ENCODE measurements at places on chromosomes 12 and 14.

DNA sequence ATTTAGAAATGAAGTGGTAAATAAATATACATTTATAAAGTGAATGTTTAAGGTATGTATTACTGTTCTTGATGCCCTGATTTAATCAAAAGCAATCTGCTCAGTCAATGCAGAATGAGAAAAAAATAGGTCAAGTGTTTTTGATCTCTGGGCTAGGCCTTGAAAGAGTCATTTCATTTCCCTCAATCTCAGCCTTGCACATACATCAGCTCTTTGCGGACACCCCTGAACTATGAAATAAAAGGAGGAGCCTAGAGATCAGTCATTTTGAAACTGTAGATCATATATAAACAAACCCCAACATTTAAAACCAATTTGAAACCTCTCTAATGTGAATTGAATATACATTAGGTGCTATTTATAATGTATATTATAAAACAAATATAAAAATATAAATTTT is 42.5 kb downstream of the ATG2B start:
- no peak for DNase-seq

- no peak for DNase-seq
Observed at GRCh38 chr12:24077161-24077560, 127.7 kb upstream of the SOX5 start.

DNA sequence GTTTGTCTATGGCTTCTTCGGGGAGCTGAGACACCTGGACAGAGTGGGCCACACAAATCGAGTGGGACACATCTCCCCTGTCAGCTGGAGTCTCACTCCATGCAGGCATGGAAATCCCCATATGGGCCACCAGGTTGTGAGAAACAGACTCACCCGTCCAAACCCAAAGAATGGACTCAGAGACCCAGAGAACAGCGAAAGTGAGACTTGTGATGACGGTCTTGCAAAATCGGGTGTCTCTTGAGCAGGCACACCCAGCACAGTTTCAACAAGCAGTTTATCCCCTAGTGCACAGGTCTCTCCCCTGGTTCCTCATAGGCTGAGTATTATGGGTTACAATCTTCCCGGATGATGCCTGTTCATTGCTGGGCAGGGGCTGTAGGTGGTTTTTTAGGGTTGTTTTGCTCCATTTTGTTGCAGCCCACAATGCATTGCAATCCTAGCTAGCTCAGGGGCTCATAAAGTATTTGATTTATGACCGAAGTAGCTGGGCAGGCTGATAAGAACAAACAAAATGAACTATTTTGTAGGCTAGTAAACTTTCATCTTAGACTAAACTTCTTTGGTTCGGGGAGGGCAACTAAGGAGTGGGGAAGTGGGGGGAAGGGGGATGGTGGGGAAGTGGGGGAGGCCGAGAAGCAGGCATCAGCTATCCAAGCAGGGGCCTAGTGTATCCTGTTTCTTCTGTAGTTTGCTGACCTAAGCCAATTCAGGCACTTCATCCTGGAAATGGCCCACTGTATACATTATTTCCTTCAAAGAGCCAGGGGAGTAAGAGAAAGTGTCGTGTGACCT is 45.3 kb downstream of the IQSEC3 start:
- DNase-seq = no peak

- DNase-seq = no peak
Observed at GRCh38 chr12:66664076-66664475, 14.8 kb downstream of the GRIP1 start.

DNA sequence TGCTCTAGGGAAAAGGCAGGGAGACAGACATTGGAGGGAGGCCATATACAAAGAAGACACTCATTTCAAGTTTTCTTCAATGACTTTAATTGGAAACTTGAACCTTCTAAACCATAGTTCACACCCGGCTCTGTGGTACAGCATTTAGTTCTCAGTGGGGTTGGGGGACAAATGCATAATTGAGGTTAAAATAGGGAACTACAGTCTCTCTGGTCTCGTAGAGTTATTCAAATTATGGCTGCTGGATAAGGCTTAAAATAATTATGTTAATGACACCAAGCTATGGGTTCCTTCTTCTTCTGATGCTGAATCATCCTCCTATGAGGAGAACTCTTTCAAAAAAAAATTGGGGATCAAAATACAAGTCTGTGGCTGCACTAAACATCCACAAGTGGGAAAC is 3.8 kb upstream of the RPAP3 start:
- DNase-seq = no peak

DNA sequence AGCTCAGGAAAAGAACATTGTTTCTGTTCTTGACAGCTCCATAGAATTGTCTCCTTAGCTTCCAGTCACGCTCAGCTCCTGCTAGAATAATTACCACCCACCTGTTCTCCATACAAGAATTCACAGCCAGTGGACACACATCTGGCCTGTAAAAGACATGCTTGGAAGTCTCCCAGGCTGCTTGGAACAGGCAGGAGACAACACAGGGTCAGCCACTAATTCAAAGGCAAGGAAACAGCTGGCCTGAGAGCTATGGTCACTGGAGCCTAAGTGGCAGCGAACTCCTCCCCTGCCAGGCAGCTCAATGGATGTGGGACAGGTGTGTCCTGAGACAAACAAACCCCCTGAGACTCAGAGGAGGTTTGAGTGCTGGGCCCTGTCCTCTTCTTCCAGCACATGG is 22.9 kb upstream of the LTBP2 start:
- DNase-seq = no peak

GRCh38 chr14:63517354-63517753 is 25.8 kb downstream of the PPP2R5E start:
- DNase-seq = no peak

DNA sequence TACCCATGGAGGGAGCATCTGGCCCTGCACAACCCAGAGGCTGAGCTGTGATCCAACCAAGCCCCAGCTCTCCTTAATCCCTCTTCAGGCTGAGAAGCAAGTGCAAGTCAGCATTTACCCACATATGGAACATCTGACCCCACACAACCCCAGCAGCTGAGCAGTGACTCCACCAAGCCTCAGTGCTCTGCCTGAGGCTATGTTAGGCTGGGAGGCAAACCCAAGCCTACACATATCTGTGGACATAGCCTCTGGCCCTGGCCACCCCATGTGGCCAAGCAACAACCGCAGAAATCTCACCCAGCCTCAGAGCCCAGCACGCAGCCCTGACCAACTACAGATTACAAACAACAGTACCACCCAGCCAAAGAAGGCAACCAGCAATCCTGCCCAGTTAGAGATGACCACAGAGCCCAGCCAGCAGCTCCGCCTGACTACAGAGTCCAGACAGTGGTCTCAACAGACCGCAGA is 142.8 kb downstream of the NUAK1 start:
- DNase-seq = no peak

- DNase-seq = peak; percentile 38
Observed at GRCh38 chr12:101891462-101891971, 14.1 kb downstream of the DRAM1 start.

DNA sequence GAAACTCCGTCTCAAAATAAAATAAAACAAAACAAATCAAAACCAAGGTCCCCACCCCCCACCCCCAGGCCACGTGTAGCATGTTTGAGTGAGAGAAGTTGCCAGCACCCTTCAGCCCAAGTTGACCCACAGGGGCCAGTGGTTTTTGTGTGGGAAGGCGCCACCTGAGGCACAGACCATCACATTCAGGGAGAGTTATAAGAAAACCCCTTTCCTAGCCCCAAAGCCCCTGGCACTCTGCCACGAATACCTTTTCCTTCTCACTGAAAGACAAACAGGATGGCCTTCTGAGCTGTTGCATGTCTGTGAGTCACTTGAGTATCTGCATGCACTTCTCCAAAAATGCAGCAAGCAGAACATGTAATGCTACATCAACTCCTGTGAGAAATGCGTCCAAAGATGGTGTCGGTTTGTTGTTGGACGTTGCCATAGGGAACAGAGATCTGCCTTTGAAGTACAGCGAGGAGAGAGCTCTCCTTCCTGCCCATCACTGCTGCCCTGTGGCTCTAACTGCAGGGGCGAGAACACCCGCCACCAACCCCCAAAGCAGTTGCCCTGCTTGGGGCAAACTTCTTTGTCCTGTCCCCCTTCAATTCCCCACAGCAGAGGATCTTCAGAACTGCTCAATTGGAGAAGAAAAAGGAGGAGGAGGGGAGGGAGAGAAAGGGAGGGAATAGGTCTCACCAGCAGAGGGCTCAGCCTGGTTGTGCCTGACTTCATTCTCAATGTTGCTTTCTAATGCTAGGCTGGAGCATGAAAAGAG is 2.7 kb upstream of the TRAF3 start:
- peak; percentile 84 for DNase-seq

DNA sequence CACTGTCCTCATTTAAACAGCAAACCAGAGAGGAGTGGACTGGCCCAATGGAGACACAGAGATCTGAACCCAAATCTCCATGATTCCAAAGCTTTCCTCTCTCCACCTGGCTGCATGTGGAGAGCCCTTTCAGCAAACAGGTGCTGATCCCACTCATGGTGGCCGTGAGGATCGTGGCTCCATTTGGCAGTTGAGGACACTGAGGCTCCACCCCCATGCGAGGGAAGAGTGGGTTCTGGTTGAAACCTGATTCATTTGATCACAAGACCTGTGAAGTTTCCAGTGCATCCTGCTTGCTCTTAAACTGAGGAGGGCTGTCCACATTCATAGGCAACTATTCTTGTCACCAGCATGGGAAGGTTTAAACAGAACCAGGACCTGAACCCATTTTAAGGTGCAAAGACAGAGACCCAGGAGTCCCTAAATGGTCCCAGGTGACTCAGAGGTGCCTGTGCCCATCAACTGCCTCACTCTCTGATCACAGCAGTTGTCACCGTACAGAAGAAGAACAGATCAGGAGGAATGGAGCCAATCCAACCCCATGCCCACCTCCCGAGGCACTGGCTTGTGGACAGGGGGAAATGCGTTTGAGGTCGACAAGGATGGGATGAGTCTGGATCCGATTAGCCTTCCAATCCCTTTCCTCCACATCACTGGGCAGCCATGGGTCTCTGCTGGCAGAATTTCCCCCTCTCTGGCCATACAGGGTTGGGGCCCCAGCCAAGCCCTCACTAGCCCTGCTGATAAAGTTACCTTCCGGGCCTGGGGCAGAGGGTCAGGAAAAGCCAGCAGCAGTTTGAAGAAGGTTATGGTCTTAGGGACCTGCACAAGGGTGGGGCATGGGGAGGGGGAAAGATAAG is 45.5 kb upstream of the BCL11B start:
- DNase-seq = no peak

DNA sequence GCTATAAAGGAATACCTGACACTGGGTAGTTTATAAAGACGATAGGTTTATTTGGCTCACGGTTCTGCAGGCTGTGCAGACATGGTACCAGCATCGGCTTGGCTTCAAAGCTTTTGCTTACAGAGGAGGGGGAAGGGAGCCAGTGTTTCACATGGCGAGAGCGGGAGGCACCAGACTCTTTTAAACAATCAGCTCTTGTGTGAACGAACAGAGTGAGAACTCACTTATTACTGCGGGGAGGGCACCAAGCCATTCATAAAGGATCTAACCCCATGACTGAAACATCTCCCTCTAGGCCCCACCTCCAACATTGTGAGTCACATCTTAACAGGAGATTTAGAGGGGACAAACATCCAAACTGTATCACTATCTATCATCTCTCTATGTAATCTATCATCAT is 227.4 kb downstream of the TMEM132D start:
- no peak for DNase-seq

DNA sequence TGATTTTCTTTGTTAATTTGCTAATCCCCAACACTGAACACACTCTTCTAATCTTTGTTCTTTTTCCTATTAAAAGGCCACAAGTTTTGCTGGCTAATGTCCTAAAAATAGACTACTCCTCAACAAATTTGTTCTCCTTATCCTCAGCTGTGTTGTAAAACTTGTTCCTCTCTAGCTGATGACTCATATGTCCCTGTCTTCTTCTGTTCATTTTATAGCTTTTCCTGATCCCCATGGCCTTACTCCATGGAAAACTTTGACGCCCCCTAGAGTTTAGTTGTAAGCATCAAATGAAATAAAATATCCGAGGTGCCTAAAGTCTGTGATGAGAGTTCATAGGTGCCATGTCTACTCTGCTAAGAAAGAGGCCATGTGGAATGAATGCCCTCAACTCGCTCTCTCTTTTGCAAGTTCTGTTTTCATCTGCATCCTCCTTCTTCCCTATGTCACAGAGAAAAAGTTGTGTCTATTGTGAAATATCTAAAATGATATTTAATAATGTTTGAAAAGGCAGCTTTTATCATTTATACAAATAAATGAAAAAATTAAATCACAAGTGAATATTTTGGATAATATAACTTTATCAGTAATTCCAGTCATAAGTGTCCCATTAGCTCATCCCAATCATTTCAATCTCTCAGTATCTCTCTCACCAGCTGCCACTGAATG is 237.9 kb downstream of the IPO8 start:
- no peak for DNase-seq

- no peak for DNase-seq
Observed at GRCh38 chr12:14972816-14973215, at the start of gene PDE6H. Gene PDE6H (plus strand): TSS chr12:14973042. CDS start chr12:14978013, 4,971 bp downstream.

DNA sequence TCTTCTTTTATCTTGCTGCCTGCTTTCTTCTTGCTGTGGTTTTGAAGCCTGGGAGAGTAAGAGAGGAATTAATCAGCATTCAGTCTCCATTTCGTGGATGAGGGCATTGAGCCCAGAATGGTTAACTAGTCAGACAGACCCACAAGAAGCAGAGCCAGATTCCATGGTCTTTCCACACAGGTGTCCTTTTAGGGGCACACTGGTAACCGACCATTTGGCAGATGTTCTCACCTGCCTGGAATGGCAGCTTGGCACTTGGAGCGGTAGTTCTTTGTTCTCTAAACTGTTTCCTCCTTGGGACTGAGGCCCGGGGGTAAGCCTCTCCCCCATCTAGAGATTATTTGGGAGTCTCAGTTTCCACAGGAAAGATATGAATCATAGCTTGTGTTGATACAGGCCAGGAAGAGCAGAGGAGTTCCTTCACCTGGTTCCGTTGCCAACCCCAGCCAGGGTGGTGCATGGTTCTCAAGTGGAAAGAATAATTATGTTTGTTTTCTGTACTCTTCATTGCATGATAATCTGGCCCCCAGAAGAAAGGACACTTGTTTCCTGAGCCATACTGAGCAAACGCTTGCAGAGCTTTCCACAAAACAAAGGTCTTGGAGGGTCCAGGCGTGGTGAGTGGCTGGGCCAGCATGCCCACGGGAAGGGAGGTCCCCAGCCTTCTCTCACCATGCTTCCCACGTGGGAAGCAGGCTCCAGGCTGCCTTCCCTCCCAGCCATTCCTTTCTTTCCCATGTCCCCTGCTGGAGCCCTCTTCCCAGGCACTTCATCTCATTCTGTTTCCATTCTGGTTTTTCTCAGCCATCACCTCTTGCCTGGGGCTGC is 2.0 kb upstream of the KRT75 start:
- no peak for DNase-seq

- DNase-seq = no peak
Observed at GRCh38 chr14:103332143-103332919, 1.7 kb upstream of the EIF5 start.

- DNase-seq = no peak
Observed at GRCh38 chr14:58972233-58973017, 216.0 kb upstream of the DAAM1 start.
